ENCODE measurements at places on chromosomes 4 and X.
A peak's percentile ranks its signal among the peaks of the same experiment; 100 is the strongest.

GRCh38 chrX:97211070-97211469, 327.4 kb downstream of the RPA4 start:
- DNase-seq, result no peak

- peak; percentile 78 for DNase-seq
Observed at GRCh38 chr4:38132107-38132673, 172.0 kb downstream of the PTTG2 start.

GRCh38 chr4:147799986-147800555, 68.2 kb downstream of the ARHGAP10 start:
- DNase-seq, result peak; percentile 55

DNA sequence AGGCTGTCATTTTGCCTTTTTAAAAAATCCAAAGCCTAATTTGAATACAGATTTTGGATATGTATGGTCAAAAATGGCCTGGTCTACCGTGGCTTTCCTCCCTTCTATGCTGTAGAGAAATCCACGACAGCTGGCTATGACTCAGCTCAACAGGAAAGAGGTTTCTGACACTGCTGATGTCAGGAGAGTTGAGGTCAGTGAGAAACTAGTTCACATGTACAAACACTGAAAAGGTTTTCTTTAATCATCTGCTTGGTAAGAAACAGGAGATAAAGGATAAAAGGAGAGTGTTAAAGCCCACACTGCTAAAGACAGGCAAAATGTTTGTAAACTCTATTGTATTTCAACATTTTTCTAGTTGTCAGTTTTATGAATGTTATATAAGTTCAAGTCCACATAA, 113.9 kb downstream of the NYX start:
- peak; percentile 69 for DNase-seq

GRCh38 chr4:5444918-5445517, 263.3 kb downstream of the EVC2 start:
- no peak for DNase-seq

DNA sequence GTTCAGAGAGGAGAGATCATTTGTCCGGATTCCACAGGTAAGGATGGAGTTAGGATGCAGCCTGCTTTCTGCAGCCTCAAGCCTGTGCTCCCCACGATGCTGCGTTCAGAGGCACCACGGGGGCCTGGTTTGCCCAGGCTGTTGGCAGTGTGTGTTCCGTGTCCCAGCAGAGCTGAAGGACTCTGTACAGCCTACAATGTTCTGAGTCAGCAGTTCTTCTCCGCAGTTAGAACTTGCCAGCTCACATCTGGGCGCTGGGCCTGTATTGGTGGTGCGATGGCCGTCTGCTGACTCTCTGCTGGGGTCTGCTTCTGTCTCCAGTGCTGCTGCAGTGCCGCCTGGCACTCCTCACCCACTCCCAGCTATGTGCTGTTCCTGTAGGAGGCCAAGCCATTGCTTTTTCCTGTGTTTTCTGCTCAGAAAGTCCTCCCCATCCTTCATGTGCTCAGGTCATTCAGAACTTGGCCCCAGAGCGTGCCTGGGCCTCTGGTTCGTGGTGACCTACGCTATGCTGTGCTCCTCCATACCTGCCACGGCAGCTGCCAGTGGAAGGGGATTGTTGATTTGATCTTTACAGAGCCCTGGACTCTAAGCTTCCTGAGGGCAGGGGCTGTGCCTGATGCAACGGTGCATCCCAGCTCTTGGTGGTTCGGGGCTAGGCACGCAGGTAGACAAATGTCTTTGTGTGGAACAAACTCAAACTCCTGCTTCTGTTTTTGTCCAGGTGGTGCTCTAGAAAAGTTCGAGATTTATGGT, 42.6 kb upstream of the TADA2B start:
- no peak for DNase-seq

DNA sequence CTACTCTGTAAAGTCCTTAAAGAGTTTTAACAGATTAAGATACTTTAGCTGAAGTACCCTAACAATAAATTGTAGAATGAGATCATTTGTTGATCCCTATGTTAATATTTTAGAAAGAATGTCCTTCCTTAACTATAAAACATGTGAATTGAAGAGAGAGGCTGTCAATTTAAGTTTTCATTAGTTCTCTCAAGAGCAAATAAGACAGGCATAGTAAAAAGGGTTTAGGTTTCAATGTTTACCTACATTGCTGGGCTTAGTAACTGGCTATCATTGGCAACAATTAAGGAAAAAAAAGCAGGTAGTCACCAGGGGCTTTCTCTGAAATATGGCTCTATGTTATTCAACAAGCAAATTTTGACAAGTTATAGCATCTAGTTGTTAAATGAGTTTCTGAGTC, 91.5 kb downstream of the ATRX start:
- DNase-seq, result no peak

- no peak for DNase-seq
Observed at GRCh38 chr4:131258361-131258760, 1890.7 kb upstream of the PCDH10 start.

DNA sequence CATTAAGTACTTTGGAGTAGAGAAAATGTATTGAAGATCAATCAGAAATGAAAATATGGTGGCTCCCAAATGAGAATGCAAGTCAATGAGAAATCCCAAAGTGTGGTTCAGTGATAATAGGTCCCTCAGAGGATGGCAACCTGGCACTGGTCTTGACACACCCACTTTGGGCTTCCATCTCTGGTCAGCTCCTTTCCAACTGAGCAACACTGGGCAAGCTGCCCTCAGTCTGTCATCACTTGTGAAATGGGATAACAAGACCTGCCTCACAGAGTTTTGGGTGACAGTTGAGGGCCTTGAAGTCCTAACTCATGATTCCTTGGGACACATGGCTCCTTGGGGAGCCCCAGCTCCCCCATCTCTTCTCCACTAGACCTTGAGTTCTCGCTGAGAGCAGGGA, 29.0 kb upstream of the MAMLD1 start:
- no peak for DNase-seq

GRCh38 chr4:144740316-144740715, 94.4 kb downstream of the HHIP start:
- DNase-seq, result no peak

- DNase-seq, result no peak
Observed at GRCh38 chrX:96389281-96390047, 295.2 kb upstream of the DIAPH2 start.

GRCh38 chr4:131430302-131430701, 1718.8 kb upstream of the PCDH10 start:
- DNase-seq, result no peak

DNA sequence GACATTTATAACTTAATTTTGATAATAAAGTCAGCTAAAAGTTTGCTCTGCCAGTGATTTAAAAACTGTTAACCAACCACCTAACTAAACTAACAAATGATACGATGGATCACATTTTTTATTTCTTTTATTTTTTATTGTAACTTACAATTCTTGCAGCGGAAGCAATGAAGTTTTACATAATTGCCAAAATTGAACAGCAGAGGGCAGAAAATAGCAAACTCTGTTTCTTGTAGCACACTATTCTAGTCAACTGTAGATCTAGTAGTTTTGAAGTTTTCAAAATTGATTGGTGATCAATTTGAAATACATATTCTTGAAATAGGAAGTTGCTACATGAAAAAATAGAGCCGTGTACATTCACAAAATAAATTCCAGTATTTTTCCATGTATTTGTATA, 2.8 kb upstream of the GRIA2 start:
- DNase-seq, result peak; percentile 49

GRCh38 chrX:130267956-130268448, 697 bp downstream of the ZNF280C start:
- DNase-seq, result peak; percentile 30

DNA sequence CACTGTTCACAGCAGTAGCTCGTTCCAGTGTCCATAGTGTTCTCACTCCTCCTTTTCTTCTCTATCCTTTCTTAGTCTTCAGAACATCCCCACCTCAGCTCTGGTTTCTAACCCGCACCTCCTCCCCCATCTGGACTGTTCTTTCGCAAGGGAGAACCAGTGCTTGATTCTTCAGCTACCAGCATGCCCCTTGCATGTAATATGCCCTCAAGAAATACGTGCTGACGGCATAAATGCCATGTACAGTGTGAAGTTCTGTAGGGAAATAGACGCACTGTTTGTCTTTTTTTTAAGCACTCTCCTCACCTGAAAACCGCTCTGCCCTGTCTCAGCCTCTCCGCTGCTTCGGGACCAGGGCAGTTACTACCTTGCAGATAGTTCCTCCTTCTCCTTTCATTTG, 5.3 kb downstream of the CLDN22 start:
- DNase-seq, result no peak

DNA sequence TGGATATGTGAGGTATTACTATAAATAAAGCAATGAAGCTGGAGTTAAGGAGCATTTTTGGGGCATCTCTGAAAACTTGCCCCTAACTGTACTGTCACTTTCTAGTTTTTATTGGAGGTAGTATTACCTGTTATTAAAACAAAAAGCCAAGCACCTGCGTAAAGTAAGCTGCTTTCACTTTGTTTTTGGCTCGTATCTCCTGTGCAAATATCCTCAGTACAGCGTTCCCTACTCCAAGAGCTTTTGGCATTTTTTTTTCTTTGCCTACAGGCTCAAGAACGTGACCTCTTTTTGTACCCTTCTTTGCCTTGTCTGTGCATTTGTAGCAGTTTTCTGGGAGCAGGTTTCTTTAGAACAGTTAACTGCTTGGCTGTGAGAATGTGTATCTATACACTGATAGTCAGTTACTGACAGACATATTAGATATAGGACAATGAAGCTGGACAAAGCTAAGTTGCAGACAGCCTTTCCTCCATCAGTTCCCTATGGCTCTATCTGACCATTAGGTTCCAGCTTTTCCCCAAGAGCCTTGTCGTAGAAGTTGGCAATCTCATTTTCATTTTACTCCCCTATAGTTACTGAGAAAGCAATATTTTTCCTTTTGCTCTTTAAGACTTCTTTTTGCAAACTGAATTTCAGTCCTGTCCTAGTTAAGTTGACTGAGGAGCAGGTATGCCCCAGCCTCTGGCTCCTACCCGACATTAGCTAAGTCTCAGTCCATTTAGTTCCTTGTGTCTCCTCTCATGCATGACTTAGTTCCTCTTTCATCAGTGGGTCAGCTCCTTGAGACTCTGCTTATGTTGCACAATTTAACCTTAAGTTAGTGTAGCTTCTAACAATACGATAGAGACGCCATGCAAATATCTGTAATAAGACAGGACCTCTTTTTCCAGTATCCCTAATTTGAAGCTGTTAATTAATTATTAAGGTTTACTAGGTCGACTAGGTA, 71.5 kb upstream of the HPRT1 start:
- DNase-seq, result peak; percentile 43

GRCh38 chr4:80103629-80104028, 30.6 kb upstream of the ANTXR2 start:
- no peak for DNase-seq

- DNase-seq, result no peak
Observed at GRCh38 chr4:11436673-11437072, 8.0 kb upstream of the HS3ST1 start.

GRCh38 chr4:54852054-54852453, 194.3 kb downstream of the KIT start:
- no peak for DNase-seq

GRCh38 chrX:148609515-148610327, 109.3 kb downstream of the AFF2 start:
- DNase-seq, result peak; percentile 25

DNA sequence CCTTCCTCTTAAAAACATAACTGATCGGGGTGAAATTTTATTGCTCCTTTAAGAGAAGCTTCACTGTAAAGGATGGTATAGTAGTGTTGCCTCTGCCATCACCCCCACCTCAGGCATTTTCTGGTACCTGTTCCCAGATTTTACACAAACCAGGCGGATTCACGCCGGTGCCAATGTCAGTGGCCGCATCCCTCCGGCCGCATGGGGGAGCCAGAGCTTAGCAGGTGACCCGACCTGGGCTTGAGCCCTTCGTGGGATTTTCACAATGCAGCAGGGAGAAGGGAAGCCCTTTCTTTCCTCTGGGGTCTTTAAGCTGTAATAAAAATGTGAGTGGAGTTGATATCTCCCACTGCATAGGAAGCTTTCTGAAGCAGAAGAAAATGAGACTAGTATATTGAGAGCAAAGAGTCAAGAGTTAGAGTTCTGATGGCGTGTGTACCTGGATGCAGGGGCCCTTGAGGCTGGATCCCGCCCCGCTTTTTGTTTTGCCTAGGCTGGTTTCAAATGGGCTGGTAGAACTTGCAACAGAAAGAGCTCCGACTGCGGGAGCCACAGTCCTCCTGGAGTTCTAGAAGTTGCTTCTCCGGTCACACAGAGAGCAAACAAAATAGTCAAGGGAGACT, 59.4 kb downstream of the POLR2B start:
- DNase-seq, result peak; percentile 13

- DNase-seq, result no peak
Observed at GRCh38 chr4:169282429-169283113, 11.8 kb upstream of the SH3RF1 start.

GRCh38 chr4:184471881-184472613, 2.3 kb downstream of the IRF2 start:
- DNase-seq, result no peak

DNA sequence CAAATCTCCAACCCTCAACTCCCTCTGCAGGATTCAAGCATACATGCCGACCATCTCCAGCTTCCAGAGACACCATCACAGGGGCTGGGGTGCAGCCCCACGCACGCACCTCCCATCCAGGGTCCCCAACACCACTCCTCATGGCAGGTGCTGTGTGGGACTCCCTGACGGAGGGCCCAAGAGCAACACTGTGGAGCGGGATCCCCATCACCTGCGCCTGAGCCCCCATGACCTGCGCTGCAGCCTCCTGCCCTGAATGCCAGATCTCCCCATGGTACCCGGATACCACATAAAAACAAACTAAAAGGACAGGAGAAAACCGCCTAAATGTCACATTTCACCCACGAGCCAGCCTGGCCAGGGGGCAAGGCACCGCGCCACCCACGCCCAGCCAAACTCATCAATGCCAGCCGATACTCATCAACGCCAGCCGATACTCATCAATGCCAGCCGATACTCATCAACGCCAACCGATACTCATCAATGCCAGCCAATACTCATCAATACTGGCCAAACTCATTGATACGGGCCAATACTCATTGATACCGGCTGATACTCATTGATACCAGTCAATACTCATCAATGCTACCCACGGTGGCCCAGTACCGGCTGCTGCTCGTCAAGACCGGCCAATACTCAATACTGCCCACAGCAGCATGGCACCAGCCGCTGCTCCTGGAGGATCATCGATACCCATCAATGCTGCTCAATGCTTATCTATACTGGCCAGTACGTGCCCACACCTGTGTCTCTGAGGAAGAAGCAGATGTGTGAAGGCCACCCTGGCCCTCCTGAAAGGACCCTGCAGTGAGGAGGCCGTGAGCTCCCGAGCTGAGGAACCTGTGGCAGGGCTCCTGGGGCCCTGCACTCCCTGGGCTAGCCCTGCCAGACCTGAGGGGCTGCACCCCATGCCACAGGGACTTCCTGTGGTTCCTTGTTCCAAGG, 6.2 kb downstream of the CTBP1 start:
- no peak for DNase-seq

GRCh38 chrX:97398030-97398551, 514.4 kb downstream of the RPA4 start:
- no peak for DNase-seq

GRCh38 chr4:175932116-175932515, 120.1 kb upstream of the GPM6A start:
- no peak for DNase-seq

DNA sequence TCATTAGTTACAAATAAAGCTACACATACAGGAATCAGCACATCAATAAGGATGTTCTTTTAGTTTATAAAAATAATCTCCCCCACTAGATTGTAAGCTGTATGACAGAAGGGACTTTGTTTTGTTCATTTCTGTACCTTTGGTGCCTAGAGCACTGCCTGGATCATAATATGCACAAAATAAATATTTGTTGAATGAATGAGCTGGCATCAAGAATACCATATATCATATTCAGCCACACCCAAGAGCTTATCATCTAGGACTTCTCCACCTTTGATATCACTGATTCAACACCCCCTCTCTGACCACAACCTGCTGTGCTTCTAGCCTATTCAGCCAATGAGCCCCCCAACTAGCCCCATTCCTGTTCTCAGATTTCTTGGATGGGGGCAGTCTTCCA, 10.6 kb downstream of the SYTL4 start:
- no peak for DNase-seq
